ENCODE measurements at places on chromosomes 12 and 14. TPM values are rescaled to one million over a fixed set of nuclear protein-coding genes. Genes with fewer than 3 reads are reported as not detected.
A peak's percentile ranks its signal among the peaks of the same experiment; 100 is the strongest.

DNA sequence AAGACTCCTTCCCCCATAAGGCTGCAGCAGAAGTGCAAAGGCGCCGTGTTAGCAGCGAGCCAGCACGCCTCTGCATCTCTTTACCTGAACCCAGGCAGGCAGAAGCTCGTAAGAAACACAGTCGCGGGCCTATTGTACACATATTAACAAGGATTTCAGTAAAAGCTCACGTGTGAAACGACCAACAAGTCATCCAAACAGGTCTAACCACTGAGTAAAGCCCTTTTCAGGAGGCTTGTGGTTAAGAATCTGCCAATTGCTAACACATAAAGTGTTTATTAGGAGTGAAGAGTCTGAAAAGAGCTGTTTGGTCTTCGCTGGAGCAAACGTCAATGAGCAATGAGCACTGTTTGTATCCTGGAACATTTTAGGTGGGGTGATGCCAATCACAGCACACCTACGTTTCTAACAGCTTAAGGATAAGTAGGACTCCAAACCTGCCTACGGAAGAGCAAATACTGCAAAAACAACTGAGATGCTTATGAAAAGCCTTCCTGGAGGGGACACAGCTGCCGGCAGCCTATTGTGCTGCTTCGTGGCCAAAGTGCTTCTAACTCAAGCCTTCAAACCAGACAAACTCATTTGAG is 43.1 kb downstream of the PRKAB1 start:
- DNase-seq, result no peak
- H3K4me3 ChIP-seq, result no peak overlapping the region
- H3K4me1 ChIP-seq, result peaks cover 7% of the 10 kb centered on the region
- H3K27me3 ChIP-seq, result no peaks in the 10 kb centered on the region

Gene RIPK3
- total RNA-seq, result 1.3 TPM

DNA sequence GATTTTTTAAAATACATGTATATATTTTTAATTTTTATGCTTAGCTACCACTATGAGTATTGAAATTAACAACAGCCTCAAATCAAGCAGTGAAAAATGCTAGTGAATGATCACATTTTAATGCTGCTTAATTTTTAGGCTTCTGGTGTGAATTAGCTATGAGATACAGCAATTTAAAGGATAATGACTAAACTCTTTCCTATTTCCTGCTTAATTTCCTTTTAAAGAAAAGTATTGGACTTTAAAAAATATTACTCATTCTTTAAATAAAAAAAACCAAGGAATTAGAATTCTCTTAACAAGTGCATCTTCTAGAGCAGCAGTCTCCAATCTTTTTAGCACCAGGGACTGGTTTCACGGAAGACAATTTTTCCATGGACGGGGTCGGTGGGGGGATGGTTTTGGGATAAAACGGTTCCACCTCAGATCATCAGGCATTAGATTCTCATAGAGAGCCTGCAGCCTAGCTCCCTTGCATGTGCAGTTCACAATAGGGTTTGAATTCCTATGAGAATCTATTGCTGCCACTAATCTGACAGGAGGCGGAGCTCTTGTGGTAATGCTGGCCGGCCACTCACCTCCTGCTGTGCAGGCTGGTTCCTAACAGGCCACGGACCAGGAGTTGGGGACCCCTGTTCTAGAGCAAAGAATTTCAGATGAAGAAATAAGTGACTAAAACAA is 18.6 kb upstream of the NTN4 start:
- H3K36me3 ChIP-seq, result no peaks in the 10 kb centered on the region
- H3K4me1 ChIP-seq, result peaks cover 54% of the 10 kb centered on the region
- H3K27me3 ChIP-seq, result no peaks in the 10 kb centered on the region
- H3K27ac ChIP-seq, result peak overlapping the region; percentile 60
- DNase-seq, result no peak

DNA sequence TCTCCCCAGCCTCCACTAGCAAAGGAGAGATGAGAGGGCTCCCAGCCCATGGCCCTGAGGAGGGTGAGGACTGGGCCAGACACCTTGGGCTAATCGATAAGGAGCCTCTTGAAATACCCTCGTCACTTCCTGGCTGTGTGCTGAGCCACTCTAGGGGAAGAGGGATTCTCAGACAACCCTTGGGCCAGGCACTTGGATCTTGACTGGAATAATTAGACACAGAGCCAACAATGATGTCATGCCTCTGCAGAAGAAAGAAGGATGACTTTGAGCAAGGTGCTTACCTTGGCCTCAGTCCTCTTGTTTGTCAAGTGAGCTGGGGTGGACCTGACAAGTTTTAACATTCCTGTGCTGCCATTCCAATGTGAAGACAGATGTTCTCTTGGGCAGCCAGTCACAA is 83.1 kb downstream of the LRRC74A start:
- H3K36me3 ChIP-seq, result no peaks in the 10 kb centered on the region
- H3K27me3 ChIP-seq, result no peaks in the 10 kb centered on the region
- peaks cover 26% of the 10 kb centered on the region for H3K4me1 ChIP-seq
- no peak for DNase-seq
- no peak overlapping the region for H3K4me3 ChIP-seq

- H3K4me1 ChIP-seq, result peaks cover 24% of the 10 kb centered on the region
- H3K36me3 ChIP-seq, result peaks cover 2% of the 10 kb centered on the region
- peak overlapping the region; percentile 94 for H3K27ac ChIP-seq
Measured at GRCh38 chr14:35808076-35808637, 938 bp downstream of the RALGAPA1 start.

DNA sequence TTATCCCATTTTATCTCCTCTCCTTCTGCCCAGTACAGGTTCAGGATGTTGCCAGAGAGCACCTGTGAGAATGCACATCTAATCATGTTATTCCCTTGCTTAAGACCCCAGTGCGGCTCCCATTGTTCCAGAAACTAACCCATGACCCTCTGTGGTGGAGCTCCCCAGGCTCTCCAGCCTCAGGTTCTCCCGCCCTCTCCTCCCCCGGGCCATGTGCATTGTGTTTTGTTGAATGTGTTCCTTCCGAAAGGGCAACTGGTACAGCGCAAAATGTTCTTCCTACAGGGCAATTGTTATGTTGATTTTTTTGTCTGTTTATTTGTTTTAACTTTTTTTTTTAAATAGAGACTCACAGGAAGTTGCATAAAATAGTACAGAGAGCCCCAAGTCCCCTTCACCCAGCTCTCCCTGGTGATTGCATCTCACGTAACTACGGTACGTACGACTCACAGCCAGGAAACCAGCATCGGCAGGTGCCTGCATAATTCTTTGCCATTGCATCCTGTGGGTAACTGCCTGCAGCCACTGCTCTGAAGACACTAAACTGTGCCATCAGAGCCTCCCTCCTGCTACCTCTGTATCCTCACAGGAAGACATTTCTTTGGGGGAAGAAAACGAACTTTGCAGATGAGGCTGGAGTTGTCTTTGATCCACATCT is 31.2 kb downstream of the TMEM132C start:
- no peaks in the 10 kb centered on the region for H3K36me3 ChIP-seq
- H3K27me3 ChIP-seq, result no peaks in the 10 kb centered on the region
- no peaks in the 10 kb centered on the region for H3K4me1 ChIP-seq
- DNase-seq, result no peak

GRCh38 chr12:102740141-102740955 is 176.7 kb downstream of the PAH start:
- peak overlapping the region; percentile 77 for H3K27ac ChIP-seq
- H3K27me3 ChIP-seq, result peaks cover 2% of the 10 kb centered on the region
- H3K36me3 ChIP-seq, result no peaks in the 10 kb centered on the region
- no peak overlapping the region for H3K4me3 ChIP-seq
- no peak for DNase-seq

DNA sequence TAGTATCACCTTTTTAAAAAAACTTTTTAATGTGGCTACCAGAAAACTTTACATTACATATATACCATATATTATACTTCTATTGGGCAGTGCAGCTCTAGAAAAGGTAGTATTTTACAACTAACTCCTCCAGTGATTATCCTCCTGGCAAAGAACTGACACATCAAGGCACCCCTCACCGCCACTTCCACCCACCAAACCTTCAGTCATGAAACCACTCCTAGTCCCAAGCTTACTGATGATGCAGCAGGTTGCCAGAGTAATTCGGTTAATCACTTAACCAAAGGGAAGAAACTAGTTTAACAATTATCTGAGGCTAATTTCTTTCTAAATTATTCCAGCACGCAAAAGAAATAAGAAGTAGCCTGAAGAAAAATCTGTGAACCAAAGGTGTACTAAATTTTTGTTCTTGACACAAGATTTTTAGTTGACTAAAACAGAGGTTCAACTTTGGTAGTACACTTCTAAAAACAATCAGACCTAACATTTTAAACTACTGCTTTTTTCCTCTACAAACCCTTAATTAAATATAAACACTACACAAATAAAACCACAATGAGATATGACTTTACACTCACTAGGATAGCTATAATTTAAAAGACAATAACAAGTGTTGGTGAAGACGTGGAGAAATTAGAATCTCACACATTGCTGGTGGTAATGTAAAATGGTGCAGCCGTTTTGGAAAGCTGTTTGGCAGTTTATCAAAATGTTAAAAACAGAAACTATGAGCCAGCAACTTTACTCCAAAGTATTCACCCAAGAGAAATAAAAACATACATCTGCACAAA is 16.7 kb downstream of the SPPL3 start:
- peaks cover 10% of the 10 kb centered on the region for H3K4me1 ChIP-seq
- no peak for DNase-seq
- peaks cover 4% of the 10 kb centered on the region for H3K36me3 ChIP-seq
- no peak overlapping the region for H3K27ac ChIP-seq
- no peak overlapping the region for H3K4me3 ChIP-seq
- no peaks in the 10 kb centered on the region for H3K27me3 ChIP-seq

GRCh38 chr12:26226629-26227360 is 31.4 kb downstream of the SSPN start:
- no peaks in the 10 kb centered on the region for H3K36me3 ChIP-seq
- H3K27ac ChIP-seq, result no peak overlapping the region
- DNase-seq, result no peak
- H3K27me3 ChIP-seq, result no peaks in the 10 kb centered on the region

DNA sequence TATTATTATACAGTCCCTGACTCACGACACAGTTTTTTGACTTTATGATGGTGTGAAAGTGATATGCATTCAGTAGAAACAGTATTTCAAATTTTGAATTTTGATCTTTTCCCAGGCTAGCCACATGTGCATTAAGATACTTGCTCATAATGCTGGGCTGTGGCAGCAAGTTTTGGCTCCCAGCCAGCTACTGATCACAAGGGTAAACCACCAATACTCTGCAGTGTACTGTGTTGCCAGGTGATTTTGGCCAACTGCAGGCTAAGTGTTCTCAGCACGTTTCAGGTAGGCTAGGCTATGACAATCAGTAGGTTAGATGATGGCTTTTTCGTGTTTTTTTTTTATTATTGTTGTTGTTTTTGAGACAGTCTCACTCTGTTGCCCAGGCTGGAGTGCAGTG is 69.4 kb upstream of the ACTN1 start:
- peaks cover 58% of the 10 kb centered on the region for H3K4me1 ChIP-seq
- peaks cover 16% of the 10 kb centered on the region for H3K36me3 ChIP-seq
- no peaks in the 10 kb centered on the region for H3K27me3 ChIP-seq
- no peak overlapping the region for H3K27ac ChIP-seq
- H3K4me3 ChIP-seq, result no peak overlapping the region

DNA sequence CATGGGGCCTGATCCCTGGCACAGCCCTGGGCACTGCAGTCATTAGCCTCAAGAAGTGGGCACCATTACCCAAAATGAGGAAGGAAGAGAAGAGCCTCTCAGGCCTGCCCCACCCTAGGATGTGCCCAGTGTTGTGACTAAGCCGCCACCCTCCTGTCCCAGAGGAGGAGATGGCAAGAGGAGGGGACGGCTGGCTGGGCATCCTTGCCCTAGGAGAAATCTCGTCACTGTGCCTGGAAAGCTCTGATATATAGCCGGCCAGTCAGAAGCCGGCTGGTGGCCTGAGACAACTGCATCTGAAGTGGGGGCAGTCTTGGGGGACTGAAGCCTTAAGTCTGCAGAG is 115.2 kb downstream of the LGMN start:
- no peaks in the 10 kb centered on the region for H3K27me3 ChIP-seq
- H3K36me3 ChIP-seq, result no peaks in the 10 kb centered on the region
- DNase-seq, result no peak
- H3K4me3 ChIP-seq, result no peak overlapping the region
- H3K4me1 ChIP-seq, result peaks cover 18% of the 10 kb centered on the region

- peaks cover 2% of the 10 kb centered on the region for H3K36me3 ChIP-seq
- no peak overlapping the region for H3K4me3 ChIP-seq
- no peaks in the 10 kb centered on the region for H3K27me3 ChIP-seq
Measured at GRCh38 chr12:88501972-88502938, 78.0 kb downstream of the KITLG start.

DNA sequence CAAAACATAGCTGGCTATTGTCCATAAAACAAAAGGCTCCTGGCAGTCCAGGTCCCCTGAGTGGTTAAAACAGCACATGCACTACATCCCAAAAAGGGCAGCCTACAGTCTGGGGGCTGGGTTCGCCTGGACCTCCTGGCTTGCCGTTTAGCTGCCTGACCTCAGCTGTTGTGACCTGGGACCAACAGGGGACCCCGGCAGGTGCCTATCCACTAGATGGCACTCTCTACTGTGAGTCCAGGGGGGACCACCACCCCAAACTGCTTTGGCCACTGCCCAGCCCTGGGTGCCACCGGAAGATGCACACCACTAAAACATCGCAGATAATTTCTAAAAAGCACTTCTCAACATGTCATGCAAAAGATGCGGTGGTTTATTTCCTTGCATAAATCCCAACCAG is 2.9 kb upstream of the RTL1 start:
- peaks cover 60% of the 10 kb centered on the region for H3K27me3 ChIP-seq
- H3K4me1 ChIP-seq, result peaks cover 8% of the 10 kb centered on the region
- no peak for DNase-seq
- H3K36me3 ChIP-seq, result no peaks in the 10 kb centered on the region
- no peak overlapping the region for H3K4me3 ChIP-seq

Gene MYO1H
- total RNA-seq, result not detected

DNA sequence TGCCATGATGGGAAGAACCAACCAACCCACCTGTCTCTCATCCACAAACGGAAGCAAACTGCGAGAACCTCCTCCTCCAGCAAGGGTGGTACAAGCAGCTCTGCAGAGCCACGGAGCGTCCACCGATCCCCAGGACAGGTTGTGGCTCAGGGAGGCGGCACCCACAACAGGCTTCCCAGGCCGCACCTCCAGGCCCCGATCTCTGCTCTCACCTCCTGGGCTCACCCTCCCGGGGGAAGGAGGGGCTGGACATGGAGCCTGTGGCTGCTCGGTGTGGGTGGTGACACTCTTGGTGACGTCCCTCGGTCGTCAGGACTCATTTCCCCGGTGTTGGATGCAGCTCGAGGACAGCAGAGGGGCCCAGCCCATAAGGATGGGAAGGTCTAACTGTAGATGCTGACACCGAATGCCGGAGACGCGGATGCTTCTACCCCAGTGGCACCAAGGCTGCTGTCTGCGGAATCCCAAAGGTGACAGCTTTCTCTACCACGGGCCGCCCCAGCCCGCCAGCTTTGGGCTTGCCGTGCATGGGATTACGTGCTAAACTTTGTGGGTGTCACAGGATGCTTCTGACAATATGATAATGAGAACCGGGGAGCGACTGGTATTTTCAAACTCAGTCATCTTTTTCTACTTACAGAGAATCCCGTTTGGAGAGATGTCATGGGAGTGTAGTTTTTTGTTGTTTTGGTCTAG is 58.0 kb downstream of the STX2 start:
- H3K27ac ChIP-seq, result no peak overlapping the region
- peaks cover 32% of the 10 kb centered on the region for H3K36me3 ChIP-seq
- H3K4me1 ChIP-seq, result peaks cover 22% of the 10 kb centered on the region
- DNase-seq, result no peak
- no peaks in the 10 kb centered on the region for H3K27me3 ChIP-seq
- no peak overlapping the region for H3K4me3 ChIP-seq

Gene JAG2
- 7.5 TPM for total RNA-seq

- no peak overlapping the region for H3K27ac ChIP-seq
- H3K36me3 ChIP-seq, result no peaks in the 10 kb centered on the region
- H3K4me1 ChIP-seq, result no peaks in the 10 kb centered on the region
- no peak overlapping the region for H3K4me3 ChIP-seq
- peaks cover 42% of the 10 kb centered on the region for H3K27me3 ChIP-seq
Measured at GRCh38 chr12:94603434-94604365, 46.7 kb downstream of the TMCC3 start.

Data from osteocyte (in vitro differentiated cells).